ENCODE measurements at places on chromosomes 1 and 21.

DNA sequence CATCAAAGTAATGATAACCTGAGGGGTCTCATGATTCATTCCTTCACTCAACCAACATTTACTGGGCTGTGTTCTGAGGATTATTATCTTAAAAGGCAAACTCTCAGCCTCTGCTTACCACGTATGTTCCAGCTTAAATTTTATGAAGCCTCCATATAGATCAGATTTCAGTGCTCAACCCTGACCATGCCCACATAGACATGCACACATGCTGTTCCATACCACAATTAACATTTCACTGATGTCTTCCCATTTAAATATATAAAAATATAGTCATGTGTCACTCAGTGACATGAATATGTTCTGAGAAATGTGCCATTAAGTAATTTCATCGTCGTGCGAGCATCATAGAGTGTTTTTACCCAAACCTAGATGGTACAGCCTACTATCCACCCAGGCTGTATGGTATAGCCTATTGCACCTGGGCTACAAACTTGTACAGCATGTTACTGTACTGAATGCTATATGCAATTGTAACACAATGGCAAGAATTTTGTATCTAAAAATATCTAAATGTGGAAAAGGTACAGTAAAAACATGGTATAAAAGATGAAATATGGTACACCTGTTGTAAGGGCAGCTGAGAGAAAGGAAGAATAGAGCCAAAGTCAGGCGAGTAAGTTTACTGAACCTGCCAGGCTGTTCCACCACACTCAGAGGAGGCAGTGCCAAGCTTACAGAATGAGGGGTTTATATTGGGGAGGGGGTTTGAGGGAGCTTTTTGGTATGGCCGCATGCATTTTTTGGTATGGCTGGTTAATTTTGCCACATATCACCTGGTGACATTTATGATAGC is 134.7 kb upstream of the ETV3 start:
- no peak for DNase-seq

DNA sequence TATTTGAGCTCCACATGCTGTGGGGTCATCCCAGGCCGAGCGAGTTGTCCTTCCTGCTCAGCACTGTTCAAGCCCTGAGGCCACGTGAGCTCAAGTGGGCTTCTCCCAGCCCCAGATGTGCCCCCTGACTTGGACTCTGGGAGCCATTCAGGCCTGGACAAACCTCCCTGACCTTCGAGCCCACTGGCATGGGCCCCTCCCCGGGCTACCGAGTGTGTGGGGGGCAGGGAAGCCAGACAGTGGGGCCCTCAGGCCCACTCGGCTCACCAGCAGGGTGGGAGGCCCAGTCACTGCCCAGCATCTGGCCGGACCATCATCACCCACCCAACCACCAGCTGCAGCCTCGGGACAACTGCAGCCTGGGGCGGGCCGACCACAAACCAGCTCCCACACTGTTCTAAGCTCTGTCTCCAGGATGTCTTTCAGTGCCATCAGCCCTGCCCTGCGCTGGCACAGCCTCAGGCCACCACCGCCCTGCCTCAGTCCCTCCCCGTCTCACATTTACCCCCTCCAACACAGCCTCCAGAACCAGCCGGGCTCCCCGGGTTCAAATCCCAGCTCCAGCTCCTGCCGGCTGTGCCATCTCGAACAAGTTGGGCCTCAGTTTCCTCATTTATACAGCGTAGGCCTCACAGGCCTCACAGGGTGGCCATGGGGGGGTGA is 20.9 kb upstream of the PLEKHG5 start:
- no peak for DNase-seq

DNA sequence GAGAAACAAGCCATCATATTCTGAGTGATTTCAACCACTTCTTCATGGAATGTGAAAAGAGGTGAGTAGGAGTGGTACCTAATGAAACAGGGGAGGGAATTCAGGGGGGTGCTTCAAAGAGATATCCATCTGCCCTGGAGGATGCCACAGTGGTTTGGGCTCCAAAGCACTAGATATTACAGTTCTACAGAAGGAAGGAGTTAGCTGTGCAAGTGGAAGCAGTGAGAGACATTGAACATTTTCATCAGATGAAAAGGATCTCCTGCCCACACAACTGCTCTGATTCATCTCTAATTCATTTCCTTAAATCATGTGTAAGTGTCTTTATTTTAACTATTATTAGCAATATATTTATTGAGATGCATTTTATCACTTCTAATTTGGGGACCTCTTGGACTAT is 2.8 kb upstream of the RGS5 start:
- no peak for DNase-seq

DNA sequence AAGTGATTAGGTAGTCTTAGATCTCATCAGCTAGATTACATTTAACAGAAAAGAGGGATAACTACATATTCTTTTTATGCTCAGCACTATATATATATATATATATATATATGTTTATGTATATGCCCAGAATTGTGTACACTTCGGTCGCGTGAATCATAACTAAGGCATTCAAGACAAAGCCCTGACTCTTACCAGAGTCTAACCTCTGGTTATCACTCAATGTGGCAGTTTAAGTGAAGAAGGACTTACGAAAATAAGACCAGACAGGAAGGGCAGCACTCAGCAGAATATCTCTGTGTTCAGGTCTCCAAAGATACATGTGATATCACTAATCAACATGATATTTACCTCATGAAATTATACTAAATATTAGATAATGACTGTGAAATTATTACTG is 1326.7 kb downstream of the MRPL39 start:
- no peak for DNase-seq

DNA sequence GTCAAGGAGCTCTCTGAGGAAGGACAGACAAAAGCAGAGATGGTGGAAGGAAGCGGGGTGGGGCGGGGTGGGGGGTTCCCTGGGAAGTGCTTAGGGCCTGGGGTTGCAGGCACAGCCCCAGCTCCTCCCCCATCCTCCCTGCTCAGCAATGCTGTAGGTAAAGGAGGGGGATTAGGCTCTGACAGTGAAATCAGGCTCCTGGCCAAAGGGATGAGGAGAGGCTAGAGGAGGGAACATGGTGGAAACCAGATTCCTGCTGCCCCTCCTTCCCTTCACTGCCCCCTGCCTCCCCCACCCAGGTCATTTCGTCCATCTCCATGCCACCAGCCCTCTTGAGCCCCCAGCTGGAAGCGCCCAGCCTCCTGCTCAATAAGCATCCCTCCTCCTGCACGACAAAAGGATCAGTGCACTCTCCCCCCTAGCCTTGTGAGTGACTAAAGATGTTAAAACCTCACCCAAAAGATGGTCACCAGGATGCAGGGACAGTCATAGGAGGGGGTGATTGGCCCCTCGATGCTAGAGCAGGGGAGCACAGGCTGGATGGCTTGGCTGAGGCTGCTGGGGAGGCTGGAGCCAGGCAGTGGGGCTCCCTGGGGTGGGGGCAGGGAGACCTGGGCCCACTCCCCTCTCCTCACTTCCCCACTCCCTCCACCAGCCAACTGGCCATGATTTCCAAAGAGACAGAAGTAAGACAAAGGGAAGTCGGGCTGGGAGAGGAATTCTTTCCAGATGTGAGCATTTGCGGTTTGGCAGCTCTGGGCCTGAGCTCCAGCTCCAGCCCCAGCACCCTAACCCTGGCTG is 2.2 kb upstream of the CRABP2 start:
- DNase-seq = no peak

DNA sequence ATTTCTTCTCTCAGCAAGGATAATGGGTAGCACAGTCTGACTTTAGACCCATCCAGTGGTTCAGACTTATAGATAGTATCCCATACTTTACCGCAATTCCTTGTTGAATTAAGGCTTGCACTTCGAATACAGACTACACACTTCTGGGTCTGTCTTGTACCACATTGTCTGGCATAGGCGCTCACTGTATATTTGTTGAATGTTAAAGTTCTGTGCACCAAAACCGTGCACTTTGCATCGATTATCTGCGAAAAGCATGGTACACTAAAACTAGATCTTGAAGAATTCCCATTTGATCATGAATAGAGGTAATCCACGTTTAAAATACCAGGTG is 556 bp upstream of the RYR2 start:
- DNase-seq = no peak

GRCh38 chr1:185279571-185279970 is 37.5 kb downstream of the IVNS1ABP start:
- no peak for DNase-seq

DNA sequence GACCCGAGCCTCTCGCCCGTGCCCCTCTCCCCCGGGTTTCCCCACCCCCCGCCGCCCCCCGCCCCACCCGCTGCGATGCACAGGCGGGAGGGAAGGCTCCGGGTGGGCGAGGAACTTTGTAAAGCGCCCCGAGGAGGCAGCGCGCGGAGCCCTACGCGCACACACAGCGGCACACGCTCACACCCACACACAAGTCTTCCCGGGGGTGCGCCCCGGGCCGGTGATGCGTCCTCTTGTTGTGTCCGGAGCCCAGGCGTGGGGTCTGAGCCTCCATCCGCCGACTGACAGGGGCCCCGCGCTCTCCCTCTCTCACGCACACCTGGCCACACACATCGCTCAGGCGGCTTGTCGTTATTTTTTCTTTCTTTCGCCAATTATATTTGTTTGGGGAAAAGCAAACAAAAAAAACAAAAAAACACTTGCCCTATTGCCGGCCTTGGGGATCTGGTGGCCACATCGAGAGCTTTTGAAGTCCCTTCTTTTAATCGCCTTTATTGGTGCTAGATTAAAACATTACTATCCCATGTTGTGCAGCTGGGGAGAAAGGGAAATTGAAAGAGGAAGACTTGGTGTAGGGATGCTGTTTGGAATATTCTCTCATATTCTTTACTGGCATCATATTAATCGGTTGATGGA is 770 bp downstream of the NTNG1 start:
- DNase-seq = peak; percentile 35

GRCh38 chr1:18714404-18715175 is 83.9 kb downstream of the PAX7 start:
- DNase-seq = no peak

- DNase-seq = no peak
Measured at GRCh38 chr1:209612646-209613399, 29.3 kb downstream of the CAMK1G start.

DNA sequence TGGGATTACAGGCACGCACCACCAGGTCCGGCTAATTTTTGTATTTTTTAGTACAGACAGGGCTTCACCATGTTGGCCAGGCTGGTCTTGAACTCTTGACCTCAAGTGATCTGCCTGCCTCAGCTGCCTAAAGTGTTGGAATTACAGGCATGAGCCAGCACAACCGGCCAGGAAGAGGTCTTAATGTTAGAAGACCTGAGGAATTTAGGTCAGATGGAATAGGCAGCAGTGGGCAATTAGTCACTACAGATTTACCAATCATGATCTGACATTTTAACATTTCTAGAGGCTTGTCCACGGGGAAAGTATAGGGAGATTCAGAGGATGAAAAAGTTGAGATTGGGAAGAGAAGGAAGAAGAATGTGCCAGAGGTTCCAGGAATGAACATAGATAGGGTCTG is 8.9 kb upstream of the APP start:
- DNase-seq = no peak

GRCh38 chr1:157404614-157405013 is 147.7 kb downstream of the FCRL5 start:
- DNase-seq = no peak

- no peak for DNase-seq
Measured at GRCh38 chr1:206049293-206049692, 3.7 kb upstream of the RHEX start.
